Mammary epithelial cell (primary cell): ENCODE measurements at places on chromosomes 5 and 9.

- DNase-seq = peak; percentile 57
Measured at GRCh38 chr9:133477992-133478850, 678 bp downstream of the SLC2A6 start.

GRCh38 chr9:84140535-84141101, 160.0 kb downstream of the RMI1 start:
- DNase-seq = no peak

DNA sequence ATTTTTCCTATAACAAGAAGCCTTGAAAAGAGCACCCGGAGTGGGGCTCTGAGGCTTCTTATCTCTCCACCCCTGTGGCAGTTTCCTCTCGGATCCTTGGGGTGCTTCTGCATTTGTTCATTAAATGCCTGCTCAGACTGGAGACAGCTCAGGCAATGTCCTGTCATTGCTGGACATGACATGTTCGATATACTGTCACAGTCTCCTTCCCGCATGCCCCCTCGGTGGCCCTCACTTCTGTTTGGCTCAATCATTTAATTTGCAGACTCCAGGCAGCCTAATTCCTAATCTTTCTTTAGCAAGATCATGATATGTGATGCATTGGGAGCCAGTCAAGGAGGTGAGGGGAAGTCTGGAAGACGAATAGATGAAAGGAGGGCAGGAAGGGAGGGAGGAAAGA, 37.5 kb upstream of the CPEB4 start:
- no peak for DNase-seq

DNA sequence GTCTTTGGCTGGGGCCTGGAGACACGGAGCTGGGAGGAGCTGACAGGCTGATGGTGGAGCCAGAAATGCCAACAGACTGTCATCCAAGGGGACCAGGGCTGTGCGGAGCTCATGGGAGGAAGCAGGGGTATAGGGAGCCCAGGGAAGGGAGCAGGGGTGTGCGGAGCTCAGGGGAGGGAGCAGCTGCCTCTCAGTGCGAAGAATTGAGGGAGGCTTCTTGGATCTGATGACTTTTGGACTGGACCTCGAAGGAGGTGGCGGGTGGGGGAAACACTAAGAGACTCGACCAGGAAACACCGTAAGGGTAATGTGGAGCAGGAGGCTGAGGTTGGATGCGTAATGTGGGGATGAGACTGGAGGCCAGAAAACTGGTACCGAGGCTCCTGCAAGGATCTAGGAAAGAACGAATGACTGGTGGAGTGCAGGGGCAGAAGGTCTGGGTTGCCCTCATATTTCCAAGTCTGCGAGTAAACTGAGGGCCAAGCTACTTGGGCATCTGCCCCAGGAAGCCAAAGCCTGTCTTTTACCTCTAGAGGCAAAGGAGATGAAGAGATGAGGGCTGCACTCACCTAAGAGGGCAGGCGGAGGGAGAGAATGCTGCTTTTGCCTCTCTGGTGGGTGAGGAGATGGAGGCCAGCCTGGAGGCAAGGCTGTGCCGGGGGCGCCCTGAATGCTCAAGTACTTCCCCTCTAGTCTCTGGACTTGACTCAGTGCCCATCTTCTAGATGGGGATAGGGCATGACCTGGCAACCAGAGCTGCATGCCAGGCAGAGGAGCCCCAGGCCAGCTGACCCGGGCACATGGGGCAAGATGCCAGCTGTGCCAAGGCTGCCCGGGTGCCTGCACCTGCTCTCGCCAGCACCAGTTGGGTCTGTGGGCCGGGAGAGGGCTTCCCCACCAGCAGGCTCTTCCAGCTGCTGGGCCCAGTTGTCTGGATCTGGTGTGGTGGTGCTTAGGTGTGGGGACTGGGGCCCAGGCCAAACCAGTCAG, 2.3 kb downstream of the PTGS1 start:
- no peak for DNase-seq

GRCh38 chr5:58056546-58056945, 403.3 kb downstream of the PLK2 start:
- peak; percentile 45 for DNase-seq

- no peak for DNase-seq
Measured at GRCh38 chr5:2335125-2335732, 416.2 kb downstream of the IRX2 start.

- peak; percentile 36 for DNase-seq
Measured at GRCh38 chr5:50962934-50963872, 296.8 kb downstream of the PARP8 start.
